Activated CD4-positive, alpha-beta T cell treated with anti-CD3 and anti-CD28 coated beads for 24 hours (primary cell): ENCODE measurements at places on chromosomes 7 and 10.

GRCh38 chr7:44081266-44081748 is 1.0 kb downstream of the POLM start:
- no peak for DNase-seq

DNA sequence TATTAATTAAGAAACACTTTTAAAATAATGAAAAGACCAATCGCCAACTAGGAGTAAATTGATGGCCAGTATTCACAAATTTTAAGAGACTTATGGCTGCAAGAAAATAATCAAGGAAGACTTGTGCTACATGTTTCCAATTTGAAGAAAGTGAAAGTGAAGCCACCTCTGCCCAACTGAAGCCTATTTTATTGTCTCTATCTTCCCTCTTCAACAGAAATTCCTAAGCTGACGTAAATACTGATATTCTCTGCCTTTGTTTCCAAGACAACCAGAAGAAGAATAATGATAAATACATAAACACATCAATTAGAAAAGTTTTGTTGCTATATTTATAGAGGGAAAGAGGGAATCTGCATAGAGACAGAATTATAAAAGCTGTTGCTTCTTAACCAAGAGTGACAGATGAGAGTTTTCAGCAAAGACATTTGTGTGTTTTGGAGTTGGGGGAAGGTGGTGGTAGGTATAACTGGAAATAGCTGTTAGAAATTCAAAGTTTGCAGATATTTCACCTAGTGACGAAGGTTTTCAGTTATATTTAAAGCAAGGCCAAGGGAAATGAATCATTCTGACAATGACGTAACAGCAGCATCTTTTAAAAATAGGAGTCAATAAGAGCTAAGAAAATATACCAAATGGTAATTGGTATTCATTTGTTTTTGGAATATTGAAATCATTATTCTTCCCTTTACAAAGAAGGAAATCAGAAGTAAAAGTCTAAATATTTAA is 576.6 kb upstream of the SORCS1 start:
- no peak for DNase-seq

GRCh38 chr7:66953044-66953427 is 32.0 kb downstream of the TMEM248 start:
- no peak for DNase-seq

- DNase-seq = no peak
Measured at GRCh38 chr7:44448922-44449583, 41.4 kb downstream of the NUDCD3 start.

DNA sequence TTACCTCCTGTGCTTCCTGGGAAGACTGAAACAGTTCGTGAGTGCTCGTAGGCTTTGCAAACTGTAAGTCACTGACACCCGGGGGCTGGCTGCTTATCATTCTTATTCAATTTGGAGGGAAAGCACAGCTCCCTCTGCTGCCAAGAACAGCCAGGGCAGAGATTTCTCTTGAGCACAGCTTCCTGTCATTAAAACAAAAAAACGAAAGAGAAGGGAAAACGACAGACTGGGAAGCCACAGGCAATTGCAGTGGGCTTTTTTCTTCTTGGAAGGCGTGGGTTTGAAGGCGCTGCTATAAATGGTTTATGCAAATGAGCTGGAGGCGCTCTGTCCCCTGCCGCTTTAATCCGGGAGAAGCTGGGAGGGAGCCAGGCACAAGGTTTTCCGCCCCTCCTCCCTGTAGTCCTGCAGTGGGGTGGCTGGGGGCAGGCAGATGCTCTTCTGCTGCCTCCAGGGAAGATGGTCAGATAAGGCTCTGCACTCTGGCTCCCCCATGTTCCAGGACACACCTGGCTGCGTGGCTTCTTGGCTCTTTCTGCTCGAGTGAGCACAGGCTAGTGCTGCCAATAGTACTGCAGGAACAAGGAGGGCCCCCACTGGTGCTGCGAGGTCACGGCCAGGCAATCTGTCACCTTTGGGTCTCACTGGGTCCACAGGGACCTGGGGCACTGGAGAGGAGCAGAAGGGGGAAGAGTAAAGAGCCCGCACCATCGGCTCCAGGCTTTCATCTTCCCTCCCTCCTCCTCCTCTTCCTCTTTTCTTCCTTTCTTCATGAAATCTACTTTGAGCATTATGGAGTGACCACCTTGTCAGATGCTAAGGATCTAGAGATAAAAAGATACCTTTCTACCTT is 49.5 kb downstream of the NEURL1 start:
- no peak for DNase-seq

GRCh38 chr7:133344275-133344674 is 91.4 kb downstream of the EXOC4 start:
- DNase-seq = no peak
